COR-L47 (cell line): ENCODE measurements at places on chromosomes 1 and 21.

- no peak for DNase-seq
These were observed 290.5 kb downstream of the ADGRL2 start for GRCh38 chr1:82091265-82091664.

DNA sequence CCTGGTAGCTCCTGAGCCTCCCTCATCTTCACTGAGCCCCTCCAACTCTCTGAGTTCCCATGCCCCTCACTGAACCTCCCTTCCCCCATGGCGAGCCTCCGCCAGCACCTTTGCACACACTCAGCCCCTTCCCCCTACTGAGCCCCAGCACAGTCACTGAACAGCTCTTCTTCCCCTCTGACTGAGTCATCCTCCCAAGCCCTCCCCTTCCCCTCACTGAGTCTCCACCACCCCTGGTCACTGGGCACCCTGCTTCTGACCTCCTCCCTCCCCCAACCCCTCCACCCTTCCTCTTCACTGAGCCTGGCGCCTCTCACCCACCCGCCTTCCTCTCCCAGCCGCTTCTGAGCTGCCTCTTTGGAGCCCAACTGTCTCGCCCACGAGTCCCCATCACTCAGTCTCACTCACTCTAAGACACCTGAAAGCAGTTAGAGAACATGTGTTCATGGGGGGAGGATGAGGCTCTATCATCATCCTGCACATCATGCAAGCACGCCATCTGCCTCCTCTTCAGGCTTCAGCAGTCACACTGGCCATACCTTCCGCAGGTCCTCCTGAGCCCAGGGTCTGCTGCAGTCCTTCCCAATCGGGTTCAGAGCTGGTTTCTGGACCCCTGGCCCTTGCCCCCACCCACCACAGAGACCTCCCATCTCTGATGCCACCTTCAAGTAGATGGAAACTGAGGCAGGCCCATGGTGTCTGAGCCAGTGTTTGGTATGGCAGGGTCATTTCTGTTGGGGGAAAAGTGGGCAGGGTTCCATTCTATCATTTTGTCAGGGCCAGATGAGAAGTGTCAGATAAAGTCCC, 2.0 kb upstream of the TRNP1 start:
- no peak for DNase-seq

GRCh38 chr1:160997323-160998038, 23.5 kb downstream of the F11R start:
- DNase-seq, result peak; percentile 21

GRCh38 chr1:1137256-1138045, 21.6 kb upstream of the C1orf159 start:
- DNase-seq, result peak; percentile 57

- no peak for DNase-seq
These were observed 163.6 kb upstream of the ARHGEF16 start for GRCh38 chr1:3290915-3291314.

GRCh38 chr1:71053758-71054157, 6.1 kb upstream of the PTGER3 start:
- DNase-seq, result no peak

GRCh38 chr1:9589144-9589718, 520 bp downstream of the TMEM201 start:
- DNase-seq, result no peak

DNA sequence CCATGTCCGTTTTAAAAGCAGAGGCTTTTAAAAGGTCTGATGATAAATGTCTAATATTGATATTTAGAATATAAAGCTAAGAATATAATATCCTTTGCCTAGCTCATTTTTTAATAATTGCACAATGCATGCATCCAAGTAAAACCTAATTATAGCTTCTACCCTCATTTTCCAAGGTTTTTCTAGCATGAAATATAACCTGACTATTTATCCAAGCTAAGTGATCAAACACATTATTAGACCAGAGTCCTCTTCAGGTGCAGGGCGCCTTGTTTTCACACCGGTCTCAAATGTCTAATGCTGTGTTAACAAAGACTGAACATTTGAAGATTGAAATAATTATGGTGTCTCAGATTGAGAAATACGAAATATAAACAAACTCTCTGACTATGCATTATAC, 648.9 kb upstream of the CXADR start:
- peak; percentile 33 for DNase-seq

DNA sequence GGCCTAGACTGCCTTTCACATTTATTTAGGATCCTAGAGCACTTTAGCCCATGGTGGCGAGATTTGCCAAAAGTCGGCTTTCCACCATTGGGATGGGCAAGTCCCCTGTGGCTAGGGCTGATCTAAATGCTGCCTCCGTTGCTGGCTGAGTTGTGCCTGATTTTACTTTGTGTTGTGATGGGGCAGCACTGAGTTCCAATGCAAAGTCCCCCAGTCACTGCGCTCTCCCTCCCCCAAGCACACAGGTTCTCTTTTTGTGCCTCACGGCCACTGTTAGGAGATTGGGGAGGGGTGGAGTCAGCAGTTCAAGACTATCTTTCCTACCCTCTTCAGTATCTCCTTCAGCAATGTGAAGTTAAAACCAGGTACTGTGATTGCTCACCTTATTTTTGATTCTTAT, 66.7 kb upstream of the COX20 start:
- no peak for DNase-seq

GRCh38 chr1:195597891-195598290, 1010.3 kb downstream of the KCNT2 start:
- no peak for DNase-seq

- DNase-seq, result no peak
These were observed 34.1 kb downstream of the DOP1B start for GRCh38 chr21:36190736-36191135.

GRCh38 chr1:2349806-2350205, 41.5 kb downstream of the MORN1 start:
- DNase-seq, result no peak

DNA sequence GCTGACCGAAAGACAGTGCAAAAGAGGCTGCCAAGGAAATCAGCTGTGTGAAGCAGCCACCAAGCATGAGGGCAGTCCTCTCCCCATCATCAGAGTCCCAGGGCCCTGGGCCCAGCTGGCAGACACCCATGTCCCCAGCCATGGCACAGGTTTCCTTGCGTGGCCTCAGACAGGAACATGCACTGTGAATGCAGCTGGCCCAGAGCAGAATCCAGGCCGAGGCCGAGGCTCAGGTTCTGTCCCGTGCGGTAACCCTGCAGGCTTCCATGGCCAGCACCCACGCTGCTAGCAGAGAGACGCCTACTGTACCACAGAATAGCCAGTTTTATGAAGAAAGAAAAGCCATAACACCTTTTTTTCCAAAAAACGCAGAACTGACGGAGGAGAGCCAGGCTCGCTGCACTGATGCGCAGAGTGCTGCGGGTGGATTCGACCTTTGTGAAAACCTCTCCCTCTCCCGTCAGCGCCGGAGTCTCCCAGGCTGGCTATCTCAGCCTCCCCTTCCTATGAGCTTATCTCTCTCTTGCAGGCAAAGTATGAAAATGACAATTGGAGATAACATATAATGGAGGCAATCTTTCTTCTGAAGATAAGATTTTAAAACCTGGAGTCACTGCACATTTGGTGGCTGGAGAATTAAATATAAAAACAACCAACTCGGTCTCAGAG, 106.6 kb downstream of the NPHP4 start:
- no peak for DNase-seq

GRCh38 chr21:44012474-44013379, 618 bp downstream of the TRAPPC10 start:
- no peak for DNase-seq

- DNase-seq, result peak; percentile 6
These were observed 32.3 kb downstream of the HHAT start for GRCh38 chr1:210360852-210361477.

GRCh38 chr1:29703596-29704370, 467.5 kb downstream of the PTPRU start:
- no peak for DNase-seq

- DNase-seq, result no peak
These were observed 14.8 kb downstream of the ARHGEF16 start for GRCh38 chr1:3469104-3469848.

DNA sequence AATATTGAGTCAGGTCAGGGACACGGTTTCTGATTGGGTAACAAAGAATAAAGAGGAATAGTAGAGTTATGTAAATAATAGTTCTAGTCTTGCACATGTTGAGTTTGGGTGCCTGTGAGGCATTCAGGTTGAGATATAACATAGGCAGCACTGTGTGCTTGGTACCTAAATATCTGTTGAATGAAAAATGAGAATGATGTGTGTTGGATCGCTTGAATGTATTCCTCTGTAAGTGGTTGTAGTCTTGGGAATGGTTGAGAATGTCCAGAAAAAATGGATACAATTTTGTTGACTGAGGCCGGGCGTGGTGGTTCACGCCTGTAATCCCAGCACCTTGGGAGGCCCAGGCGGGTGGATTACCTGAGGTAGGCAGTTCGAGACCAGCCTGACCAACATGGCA, 116.3 kb upstream of the HNRNPU start:
- DNase-seq, result no peak

DNA sequence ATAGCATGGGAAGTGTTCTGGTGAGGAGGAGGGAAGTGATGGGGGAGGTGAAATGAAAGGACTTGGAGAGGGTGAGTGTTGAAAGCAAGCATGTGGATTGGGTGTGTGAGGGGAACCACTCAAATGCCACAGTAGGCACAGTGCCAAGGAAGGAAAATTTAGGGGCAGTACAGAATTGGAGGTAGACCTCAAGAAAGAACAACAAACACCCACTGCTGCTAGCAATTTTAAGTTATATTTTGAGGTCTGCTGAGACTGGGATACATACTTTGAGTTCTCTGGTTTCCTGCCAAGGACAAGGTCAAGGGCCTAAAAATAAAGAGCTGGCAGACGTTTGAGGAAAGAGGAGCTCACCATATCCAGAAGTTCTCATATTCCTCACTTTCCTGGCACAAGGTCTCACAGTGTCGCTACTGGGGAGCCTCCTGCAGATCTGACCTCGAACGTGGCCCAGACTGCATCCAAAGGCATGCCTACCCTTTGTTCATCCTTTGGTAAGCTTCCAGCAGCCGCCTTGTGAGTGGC, 104.0 kb downstream of the BRINP2 start:
- peak; percentile 65 for DNase-seq

- DNase-seq, result peak; percentile 58
These were observed 723 bp downstream of the CDC42BPA start for GRCh38 chr1:227317523-227318015.

- no peak for DNase-seq
These were observed 6.3 kb downstream of the SLC2A7 start for GRCh38 chr1:9019896-9020295.

GRCh38 chr1:179441501-179441900, 75.7 kb downstream of the AXDND1 start:
- no peak for DNase-seq

GRCh38 chr1:55580845-55581332, 365.7 kb upstream of the USP24 start:
- no peak for DNase-seq

DNA sequence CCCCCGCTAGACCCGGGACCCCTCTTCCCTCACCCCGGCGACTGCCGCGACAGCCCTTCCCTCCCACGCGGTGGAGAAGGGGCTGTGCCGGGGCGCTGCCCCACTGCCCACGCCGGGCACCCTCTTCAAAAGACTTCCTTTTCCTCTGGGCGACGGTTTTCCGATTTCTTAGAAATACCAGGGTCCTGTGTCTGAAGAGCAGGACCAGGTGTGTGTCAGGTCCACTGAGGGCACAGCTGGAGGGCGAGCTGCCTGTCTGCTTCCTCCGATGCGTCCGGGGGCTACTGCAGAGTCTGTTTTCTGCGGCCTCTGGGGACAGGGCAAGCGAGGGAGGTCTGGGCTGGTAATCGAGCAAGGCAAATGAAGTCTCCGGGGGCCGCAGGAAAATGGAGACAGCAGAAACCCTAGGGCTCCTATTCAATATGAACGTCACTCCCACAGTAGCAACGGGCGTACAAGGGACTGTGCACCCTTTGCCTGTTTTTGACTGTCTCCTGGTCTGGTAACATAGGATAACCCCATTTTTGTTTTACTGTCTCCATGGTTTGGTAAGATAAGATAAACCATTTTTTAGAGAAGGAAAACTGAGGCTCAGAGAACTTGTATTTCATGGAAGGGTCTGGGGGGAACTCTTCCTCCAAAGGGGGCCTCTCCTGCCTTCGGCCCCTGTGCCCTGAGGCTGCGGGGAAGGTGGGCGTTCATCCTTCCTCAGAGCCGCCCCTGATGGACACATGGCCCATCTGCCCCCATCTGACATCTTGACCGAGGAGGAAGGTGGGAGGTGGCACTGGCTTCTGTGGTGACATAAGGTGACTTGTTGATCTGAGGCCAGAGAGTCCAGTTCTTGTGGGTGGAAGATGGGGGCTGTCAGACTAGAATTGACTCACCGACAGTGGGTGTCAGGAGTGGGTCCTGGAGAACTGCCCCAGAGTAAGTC, 970 bp downstream of the TNFRSF1B start:
- no peak for DNase-seq

- peak; percentile 58 for DNase-seq
These were observed 47.6 kb downstream of the KRTAP19-8 start for GRCh38 chr21:30990514-30991262.

DNA sequence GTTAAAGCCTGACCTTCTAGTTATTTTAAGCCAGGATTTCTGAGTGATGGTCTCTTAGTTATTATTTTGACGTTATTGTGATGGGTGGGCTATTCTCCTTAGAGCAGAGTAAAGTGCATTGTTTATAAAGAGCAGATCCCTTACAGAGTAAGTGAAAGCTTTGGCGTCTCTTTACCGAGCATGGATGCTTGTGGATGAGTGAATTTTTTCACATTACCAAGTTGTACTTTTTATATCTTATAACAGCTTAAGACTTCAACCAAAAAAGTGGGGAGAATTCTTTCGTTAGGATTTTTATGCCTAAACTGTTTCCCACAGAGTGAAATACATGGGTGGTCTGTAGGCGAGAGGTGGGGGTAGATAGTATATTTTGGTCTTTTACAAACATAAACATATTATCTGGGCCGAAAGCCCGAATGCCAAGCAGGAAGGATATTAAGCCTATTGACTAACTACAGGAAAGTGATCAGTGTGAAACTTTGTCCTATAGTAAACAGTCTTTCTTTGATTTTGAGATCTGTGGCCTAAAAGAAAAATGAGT, 279.1 kb upstream of the C1orf105 start:
- no peak for DNase-seq

- DNase-seq, result no peak
These were observed 62.1 kb downstream of the SKI start for GRCh38 chr1:2290171-2290578.

DNA sequence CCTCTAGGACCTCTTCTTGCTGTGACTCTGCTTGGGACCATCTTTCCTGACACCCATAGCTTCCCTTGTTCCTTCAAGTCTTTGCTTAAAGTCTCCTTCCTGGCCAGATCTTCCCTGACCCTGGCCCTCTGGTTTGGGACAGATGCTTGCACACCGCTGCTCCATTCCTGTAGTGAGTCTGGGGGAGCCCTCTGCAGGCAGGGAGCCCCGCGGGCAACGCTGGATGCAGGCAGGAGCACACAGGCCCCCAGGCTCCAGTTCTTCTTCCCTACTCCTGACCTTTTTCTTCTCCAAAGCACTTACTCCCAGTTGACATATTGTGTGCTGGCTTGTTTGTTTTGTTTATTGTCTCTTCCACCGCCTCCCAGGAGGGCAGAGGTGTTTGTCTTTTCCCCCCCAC, 413.4 kb downstream of the CAMTA1 start:
- DNase-seq, result no peak
